A549 treated with dexamethasone at 1 μM for 4 hours (cell line): ENCODE measurements at places on chromosomes 13 and 19. TPM values are rescaled to one million over a fixed set of nuclear protein-coding genes. Genes with fewer than 3 reads are reported as not detected.

Gene BORA
- 7.2 to 8.8 TPM (median 7.6 TPM) in 5 replicates for total RNA-seq

Gene NOTCH3
- 11.0 to 23.9 TPM (median 20.9 TPM) in 5 replicates for total RNA-seq

Gene SEMA6B
- total RNA-seq, result 3.8 to 7.4 TPM (median 7.0 TPM) in 5 replicates

Gene RASL11A
- 3.1 to 6.8 TPM (median 4.9 TPM) in 5 replicates for total RNA-seq

Gene KLK11
- total RNA-seq, result 0.12 TPM in 1 of 5 replicates, not detected in the others

Gene CDADC1
- 6.6 to 9.7 TPM (median 7.4 TPM) in 5 replicates for total RNA-seq

Gene MEX3D
- total RNA-seq, result 6.6 to 13.6 TPM (median 9.9 TPM) in 5 replicates

Gene OVOL3
- 0.15 to 0.26 TPM (median 0.25 TPM) in 3 of 5 replicates, not detected in the others for total RNA-seq

Gene SIGLECL1
- total RNA-seq, result 0.08 TPM in 1 of 5 replicates, not detected in the others

Gene ZNF568
- 0.84 to 1.2 TPM (median 1.1 TPM) in 5 replicates for total RNA-seq

Gene CCDC70
- not detected in 5 replicates for total RNA-seq

Gene TSHZ3
- 2.3 to 3.1 TPM (median 2.8 TPM) in 5 replicates for total RNA-seq

Gene SIGLEC11
- total RNA-seq, result 0.10 to 0.28 TPM (median 0.16 TPM) in 5 replicates

Gene PRR19
- total RNA-seq, result 3.4 to 4.5 TPM (median 3.6 TPM) in 5 replicates

Gene CATSPERD
- not detected in 5 replicates for total RNA-seq

Gene C19orf85
- 0.10 TPM in 1 of 5 replicates, not detected in the others for total RNA-seq

Gene TIMM50
- total RNA-seq, result 175 to 234 TPM (median 221 TPM) in 5 replicates

Gene PSG1
- 0.08 to 0.45 TPM (median 0.23 TPM) in 5 replicates for total RNA-seq

Gene TTC9B
- total RNA-seq, result 0.25 to 0.54 TPM (median 0.32 TPM) in 5 replicates

Gene EFNA2
- 0.88 to 2.2 TPM (median 2.1 TPM) in 5 replicates for total RNA-seq
